Omental fat pad (tissue), 4 donors: ENCODE measurements at places on chromosomes 4 and X.

DNA sequence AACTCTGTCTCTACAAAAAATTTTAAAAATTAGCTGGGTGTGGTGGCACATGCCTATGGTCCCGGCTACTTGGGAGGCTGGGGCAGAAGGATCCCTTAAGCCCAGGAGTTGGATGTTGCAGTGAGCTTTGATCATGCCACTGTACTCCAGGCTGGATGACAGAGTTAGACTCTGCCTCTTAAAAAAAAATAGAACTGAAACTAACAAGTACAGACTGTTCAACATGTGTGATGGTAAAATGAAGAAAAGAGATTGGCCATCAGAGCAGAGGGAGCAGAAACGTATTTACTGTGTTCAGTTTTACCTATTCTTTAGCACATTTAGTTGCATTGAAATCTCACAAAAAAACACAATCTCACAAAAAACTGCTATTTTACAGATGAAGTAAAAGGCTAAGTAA is 77.9 kb upstream of the NAP1L5 start:
- no peak for DNase-seq

DNA sequence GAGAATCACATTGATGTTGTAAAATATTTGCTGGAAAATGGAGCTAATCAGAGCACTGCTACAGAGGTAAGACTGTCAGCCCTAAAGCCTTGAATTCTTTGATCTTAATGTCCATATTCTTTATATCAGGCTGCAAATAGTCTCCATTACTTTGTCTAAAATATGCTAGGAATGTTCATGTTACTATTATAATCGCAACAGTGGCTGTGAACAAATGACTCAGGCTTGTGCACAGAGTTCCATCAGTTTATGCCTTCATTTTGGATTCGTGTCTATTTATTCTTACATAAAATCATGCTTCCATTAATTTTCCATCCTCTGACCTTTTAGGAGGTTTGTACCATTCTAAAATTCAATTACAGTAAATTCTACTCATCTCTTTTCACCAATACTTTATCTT is 182.7 kb downstream of the ANK2 start:
- DNase-seq = no peak

DNA sequence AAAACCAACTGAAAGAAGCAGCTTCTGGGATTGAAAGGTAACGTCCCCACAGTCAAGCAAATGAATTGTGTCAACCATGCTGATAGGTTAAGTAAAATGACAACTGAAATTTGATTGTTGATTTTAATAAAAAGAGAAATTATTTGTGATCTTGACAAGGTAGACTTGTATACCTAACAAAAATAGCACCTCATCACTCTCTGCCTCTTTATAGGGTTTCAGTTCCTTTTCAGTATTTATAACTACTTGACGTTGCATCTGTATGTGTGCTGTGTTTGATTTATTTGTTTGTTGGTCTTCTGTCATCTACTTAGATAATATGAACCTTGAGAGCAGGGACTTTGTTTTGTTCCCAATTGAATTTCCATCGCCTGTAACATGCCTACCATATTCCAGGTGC is 7.9 kb upstream of the PPP3CA start:
- DNase-seq = no peak

GRCh38 chr4:7630568-7631287 is 196.0 kb upstream of the PSAPL1 start:
- no peak for DNase-seq

DNA sequence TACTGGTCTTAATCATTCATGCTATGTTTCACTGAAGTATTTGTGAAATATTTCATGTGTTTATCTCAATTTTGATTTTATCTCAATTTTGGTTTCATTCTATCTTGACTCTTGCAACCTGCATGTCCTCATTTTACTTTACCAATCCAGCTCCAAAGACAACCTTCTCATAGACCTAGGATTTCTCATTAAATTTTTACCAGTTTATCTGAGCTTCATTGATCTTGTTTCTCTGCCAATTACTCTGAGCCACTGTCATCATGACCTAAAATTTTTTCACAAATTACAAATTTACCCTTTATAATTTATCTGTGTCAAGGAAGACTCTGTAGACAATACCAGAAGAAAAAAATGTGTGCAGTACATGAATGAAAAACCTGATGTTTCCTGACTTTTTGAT is 18.6 kb upstream of the UGT2B17 start:
- no peak for DNase-seq

DNA sequence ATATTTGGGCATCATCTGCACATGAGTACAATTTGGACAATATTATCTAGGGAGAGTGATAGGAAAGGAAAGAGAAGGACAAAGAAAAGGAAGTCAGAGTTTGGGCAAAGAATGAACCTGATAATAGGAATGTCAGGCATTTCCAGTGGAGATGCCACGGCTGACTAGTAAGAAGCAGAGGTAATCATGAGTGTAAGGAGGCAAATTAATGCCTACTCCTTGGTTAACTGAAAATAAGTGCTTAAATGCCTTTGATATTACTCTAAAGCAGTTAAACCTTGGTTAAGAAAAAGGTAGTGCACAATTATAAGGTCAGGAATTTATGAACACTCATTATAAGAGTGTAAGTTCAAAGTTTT is 99.2 kb upstream of the DDIT4L start:
- no peak for DNase-seq

- no peak for DNase-seq
These were observed 352.0 kb downstream of the TRAM1L1 start for GRCh38 chr4:116733370-116733769.
